Skin of body (tissue), 3 donors: ENCODE measurements at places on chromosomes 2 and 18. TPM values are rescaled to one million over a fixed set of nuclear protein-coding genes. Genes with fewer than 3 reads are reported as not detected.

GRCh38 chr18:36299015-36299414 is 1.5 kb downstream of the FHOD3 start:
- no peak for DNase-seq

DNA sequence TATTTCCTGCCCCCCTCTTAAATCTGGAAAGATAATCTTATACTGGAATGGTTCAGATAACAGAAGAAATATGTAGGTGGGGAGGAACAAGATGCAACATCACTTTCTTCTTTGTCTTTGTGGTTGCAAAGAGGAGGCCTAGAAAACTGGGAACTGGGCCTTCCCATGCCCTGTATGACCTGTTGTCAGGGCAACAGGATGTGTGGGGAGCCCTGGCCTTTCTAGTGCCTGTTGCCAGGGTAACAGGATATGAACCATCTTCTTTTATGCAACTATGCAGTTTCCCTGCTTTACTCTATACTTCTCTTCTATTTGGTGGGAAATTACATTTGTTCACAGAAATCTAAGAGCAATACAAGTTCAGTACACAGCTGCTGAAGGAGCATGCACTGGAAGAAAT is 79.8 kb upstream of the PDE1A start:
- DNase-seq = no peak

DNA sequence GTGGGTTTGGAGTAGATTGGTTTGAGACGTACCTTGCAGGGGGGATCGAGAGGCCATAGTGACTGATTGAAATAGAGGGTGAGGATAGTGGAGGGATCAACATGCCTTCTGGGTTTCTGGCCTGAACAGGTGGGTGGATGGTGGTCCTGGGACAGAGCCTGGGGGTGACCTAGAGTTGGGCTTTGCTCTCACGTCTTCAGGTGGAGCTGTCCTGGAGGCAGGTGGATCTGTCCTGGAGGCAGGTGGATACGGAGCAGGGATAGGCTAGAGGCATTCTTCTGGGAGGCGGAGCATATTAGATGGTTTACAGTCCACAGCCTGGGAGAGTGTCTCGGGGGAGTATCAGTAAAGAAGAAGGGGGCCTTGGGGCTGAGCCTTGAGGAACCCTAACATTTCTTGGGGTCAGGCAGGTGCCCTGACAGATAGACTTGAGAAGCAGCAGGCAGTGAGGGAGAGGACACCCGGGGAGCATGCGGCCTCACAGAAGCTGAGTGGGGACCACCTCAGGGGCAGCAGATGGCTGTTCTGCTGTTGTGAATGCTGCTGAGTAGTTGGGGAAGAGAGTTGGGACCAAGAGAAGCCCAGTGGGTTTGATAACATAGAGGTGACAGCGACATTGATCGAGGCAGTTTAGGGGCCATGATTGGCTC is 1.6 kb downstream of the CAPN10 start:
- DNase-seq = no peak

Gene UGT1A5
- not detected for total RNA-seq

DNA sequence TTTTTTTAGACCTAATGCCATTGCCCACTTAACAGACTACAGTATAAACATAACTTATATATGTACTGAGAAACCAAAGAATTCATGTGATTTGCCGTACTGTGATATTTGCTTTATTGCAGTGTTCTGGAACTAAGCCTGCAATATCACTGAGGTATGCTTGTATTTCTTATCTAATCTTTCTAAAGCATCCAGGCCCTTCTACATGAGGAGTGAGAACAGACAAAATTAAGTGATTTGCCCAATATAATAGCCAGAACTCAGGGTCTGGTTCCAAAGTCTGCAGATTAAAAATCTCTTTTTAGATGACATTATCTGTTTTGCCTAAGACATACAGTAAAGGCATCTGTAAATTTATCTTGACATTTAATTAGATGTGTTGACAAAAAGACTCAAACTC is 41.9 kb downstream of the BMPR2 start:
- DNase-seq = no peak

Gene MAPRE2
- total RNA-seq = 23.3 TPM

Gene SNRPD1
- 10.1 TPM for total RNA-seq

- DNase-seq = no peak
Observed at GRCh38 chr18:9196568-9196967, 60.0 kb downstream of the ANKRD12 start.

DNA sequence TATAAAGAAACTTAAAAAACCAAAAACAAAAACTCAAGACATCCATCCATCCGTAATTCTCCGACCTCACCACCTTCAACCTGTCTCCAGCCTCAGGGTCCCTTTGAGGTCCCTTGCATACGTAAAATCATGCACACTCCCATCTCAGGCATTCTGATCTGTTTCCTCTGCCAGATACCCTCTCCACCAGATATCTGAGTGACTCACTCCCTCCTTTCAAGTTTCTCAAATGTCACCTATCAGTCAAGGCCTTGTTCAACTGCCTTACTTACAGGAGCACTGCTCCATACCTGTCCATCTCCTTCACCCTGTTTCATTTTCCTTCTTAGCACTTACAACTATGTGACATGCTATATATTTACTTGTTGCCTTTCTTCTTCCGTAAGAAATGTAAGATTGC is 369.3 kb downstream of the NBAS start:
- DNase-seq = no peak

- no peak for DNase-seq
Observed at GRCh38 chr2:9941996-9942390, 9.5 kb upstream of the GRHL1 start.

- no peak for DNase-seq
Observed at GRCh38 chr2:1557467-1557820, 144.2 kb downstream of the TPO start.

Gene CABYR
- total RNA-seq = 2.9 TPM

DNA sequence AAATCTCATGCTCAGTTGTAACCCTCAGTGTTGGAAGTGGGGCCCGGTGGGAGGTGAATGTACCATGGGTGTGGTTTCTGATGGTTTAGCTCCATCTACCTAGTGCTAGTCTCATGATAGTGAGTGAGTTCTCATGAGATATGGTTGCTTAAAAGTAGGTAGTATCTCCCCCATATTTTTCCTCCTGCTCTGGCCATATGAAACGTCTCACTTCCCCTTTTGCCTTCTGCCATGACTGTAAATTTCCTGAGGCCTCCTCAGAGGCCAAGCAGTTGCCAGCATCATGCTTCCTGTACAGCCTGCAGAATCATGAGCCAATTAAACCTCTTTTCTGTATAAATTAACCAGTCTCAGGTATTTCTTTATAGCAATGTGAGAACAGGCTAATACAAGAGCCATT is 62.8 kb upstream of the RNF152 start:
- no peak for DNase-seq

Gene DNAH6
- 0.30 TPM for total RNA-seq

- peak; percentile 84 for DNase-seq
Observed at GRCh38 chr18:75200605-75201280, 8.2 kb downstream of the PTGR3 start.

GRCh38 chr2:234172066-234172465 is 121.6 kb downstream of the SPP2 start:
- DNase-seq = no peak

GRCh38 chr2:182949572-182950189 is 83.2 kb upstream of the FRZB start:
- no peak for DNase-seq

Gene CD28
- 5.5 TPM for total RNA-seq

- DNase-seq = no peak
Observed at GRCh38 chr2:122660786-122661634, 905.6 kb downstream of the TSN start.

DNA sequence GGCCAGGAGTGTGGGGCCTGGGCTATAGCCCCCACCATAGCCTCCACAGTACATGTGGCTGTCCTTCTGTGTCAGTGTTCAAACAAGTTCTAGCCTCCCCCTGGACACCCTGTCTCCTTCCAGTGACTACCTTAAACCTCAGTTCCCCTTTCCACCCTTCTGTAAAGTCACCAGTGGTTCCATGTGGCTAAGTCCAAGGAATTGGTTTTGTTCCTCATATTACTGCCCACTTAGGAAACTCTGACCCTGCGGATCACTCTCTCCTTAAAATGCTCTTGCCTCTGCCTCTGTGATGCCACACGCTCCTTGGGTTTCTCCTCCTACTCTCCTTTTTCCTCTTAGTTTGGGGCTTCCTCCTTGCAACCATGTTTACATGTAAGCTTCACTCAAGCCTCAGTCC is 27.8 kb upstream of the REL start:
- no peak for DNase-seq

DNA sequence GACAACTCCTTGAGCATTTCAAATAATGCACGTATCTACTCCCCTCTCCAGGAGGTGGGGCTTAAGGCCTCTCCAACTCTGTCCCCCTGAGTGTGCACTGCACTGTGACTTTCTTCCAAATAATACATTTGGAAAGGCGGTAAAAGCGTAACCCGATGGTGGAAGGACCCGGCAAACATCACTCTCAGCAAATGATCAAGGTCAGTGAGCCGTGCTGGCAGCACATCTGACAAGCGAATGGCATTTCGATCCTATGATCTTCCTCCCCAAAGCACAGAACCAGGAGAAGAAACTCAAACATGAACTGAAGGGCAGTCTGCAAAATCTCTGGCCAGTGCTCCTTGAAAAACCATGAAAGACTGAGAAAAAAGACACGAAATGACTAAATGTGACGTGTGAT is 208.7 kb downstream of the TWIST2 start:
- no peak for DNase-seq

DNA sequence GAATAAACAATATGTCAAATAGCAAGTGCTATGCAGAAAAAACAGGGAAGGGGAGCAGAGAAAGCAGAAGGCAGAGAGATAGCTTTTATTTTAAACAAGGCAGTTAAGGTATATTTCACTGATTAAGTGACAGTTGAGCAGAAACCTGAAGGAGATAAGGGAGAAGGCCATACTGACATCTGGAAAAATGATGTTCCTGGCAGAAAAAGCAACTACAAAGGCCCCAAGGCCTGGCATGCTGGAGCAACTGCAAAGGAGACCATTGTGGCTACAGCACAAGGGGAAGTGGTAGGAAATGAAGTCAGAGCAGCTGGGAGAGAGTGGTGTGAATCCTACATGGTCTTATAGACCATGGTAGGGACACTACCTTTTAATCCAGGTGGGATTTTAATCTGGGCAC is 8.9 kb upstream of the PCBP1 start:
- no peak for DNase-seq

- DNase-seq = no peak
Observed at GRCh38 chr2:58202404-58202803, 38.7 kb downstream of the FANCL start.

Gene IL37
- total RNA-seq = 2.0 TPM

Gene PMAIP1
- 12.9 TPM for total RNA-seq

GRCh38 chr2:126288362-126288761 is 367.6 kb upstream of the GYPC start:
- DNase-seq = no peak

DNA sequence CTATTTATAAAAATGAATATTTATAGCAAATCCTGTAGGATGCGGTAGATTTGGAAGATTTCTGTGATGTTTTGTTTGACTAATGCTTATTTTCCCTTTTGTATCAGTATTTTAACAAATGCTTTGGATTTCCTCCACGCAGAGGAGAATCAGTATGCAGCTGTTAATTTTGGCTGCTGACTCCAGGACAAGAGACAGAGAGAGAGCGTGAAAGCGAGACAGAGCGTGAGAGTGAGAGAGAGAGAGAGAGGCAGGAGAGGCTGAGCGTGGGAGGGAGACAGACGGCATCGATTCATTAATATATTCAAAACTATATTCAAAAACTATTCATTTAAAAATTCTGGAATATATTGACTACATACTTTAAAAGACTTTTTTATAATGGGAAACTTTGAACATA is 62.5 kb downstream of the RRM2 start:
- peak; percentile 53 for DNase-seq

Gene GDF7
- 0.89 TPM for total RNA-seq

DNA sequence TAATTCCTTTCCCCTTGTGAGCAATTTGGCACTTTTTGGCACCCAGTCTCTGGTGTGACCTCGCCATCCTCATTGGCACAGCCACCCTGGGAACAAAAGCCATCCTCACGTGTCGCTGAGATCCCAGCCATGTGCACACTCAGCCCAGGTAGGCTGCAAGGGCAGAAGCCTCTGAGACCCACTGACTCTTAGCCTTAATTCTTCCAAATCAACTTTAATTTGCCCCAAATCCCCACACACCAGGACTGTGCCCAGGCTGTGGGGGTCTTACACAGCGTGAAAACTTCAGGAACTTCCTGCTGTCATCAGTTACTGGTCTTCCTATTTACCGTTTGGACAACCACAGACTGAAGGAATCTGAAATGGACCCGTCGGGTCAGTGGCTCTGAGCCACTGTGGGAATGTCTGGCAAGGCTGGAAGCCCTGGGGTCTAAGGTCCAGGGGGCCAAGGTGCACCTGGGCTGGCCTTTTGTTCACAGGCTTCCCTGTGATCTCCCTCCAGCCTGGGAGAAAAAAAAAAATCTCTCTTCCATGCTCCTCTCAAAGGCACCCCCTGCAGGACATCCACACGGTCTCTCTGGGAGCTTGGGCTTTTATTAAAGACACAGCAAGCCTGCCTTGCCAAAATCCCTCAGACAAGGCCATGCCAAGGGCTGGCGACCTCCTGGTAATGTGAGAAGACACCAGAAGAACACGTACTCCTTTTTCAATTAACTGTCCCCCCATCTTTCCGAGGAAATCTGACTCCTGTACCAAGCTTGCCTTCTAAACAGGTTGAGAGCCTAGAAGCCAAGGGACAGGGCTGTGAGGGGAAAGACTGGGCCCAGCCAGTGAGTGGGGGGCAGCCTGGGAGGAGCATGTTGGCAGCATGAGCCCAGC is 42.1 kb upstream of the LAPTM4A start:
- DNase-seq = peak; percentile 30

DNA sequence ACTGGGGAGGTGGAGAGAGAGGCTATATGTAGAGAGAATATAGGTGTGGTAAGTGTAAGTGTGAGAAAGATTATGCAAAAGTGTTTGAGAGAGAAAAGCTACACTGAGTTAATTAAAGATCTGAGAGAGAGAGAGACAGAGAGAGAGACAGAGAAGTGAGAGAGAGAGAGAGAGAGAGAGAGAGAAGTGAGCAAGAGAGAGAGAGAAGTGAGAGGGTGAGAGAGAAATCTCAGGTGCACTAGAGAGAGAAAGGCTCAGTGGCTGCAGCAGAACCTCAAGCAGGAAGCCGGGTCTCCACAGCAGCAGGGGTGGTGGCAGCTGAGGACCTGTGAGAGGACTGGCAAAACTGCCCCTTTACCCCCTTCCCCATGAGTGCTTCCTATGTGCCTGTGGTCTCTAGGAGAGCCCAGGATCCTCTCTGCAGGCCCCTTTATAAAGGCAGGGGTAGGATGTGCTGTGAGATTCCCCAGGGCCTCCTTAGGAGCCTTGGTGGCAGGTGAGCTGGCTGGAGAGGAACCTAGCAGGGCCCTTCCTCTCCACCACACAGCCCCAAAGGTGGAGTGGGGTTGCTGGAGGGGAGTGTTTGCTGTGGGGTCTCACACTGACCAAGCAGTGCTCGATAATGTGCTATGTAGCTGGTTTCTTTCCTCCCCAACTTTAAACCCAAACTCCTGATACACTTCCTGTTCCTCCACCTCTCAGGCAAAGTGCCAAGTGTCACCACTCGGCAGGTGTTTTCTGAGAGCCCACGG is 52.6 kb downstream of the SLC4A5 start:
- DNase-seq = no peak

Gene CELF4
- 0.69 TPM for total RNA-seq
